SJCRH30 (cell line): ENCODE measurements at places on chromosomes 12 and 14.

DNA sequence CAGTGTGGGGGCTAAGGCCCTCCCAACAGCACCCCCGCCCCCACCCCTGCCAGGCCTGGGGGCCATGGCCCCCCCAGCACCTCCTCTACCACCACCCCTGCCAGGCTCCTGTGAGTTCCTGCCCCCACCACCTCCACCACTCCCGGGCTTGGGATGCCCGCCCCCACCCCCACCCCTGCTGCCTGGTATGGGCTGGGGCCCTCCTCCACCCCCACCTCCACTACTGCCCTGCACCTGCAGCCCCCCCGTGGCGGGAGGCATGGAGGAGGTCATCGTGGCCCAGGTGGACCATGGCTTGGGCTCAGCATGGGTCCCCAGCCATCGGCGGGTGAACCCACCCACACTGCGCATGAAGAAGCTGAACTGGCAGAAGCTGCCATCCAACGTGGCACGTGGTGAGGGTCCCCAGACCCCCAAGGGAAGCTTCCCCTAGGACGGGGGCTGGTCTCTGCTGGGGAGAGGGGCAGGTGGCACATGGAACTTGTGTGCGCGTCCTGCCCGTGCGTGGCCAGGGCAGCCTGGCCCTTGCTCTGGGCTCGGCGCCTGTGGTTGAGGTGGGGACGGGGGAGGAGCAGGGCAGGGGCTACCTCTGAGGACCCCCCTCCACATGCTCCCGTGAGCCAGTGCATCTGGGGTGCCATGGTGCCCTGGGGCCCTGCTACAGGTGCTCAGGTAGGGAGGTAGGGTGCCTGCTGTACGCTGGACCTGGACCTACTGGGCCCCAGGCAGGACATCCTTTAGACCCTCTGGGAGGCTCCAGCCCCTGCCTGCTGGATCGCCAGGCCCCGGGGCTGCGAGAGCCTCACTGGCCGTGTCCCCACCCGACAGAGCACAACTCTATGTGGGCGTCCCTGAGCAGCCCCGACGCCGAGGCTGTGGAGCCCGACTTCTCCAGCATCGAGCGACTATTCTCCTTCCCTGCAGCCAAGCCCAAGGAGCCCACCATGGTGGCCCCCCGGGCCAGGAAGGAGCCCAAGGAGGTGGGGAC, 16.1 kb upstream of the ADSS1 start:
- DNase-seq: no peak

- DNase-seq: no peak
Observed at GRCh38 chr14:69693801-69694729, 72.9 kb upstream of the SRSF5 start.

DNA sequence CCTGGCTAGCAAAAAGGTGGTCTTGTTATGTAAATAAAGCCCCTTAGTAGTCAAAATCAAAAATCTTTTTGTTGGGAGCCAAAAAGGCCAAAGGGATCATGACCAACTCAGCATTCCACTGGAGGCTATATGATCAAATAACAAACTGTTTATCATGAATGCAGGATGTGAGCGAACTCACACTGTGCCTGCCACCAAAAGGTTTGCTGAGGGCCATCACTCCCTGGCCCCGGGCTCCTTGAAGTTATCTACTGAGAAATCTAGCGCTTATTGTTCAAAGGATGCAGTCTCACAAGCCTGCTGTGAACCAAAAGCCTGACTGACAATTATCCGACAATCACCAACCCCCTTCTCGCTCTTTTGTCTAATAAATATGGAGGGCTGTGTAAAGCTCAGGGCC, 107.2 kb upstream of the DDHD1 start:
- DNase-seq: no peak

DNA sequence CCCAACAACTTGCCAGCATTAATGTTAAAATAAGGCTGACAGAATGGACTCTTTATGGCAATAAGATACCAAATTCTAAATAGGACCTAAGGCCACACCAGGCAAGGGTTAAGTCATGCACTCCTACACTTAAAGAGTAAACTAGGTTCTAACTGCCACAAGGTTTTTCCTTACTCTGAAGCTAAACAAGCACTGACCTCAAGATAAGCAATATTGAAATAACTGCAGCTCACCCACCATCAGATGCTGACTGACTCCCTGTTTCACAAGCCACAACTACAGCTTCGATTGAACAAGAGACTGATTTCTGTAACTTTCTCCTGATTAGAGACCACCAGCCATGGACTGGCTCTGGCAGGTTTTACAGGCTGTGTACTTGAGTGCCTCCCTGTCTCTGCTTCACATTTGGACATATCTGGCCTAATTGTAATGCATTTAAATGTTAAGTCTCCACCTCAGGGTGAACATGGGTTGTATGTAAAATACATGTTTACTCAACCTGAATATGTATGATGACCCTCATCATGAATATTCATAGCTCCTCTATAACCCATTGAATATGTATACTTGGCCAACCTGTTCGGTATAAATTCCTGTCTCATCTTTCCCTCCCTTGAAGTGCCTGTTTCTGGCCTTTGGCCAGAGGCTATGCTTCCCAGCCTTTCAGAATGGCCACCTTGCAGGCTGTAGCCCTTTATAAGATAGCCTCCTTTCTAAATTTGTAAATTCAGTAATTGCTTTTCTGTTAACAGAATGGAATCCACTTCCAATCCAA, 70.5 kb upstream of the DAAM1 start:
- DNase-seq: no peak

- DNase-seq: peak; percentile 54
Observed at GRCh38 chr12:66823857-66824570, 145.1 kb upstream of the GRIP1 start.

DNA sequence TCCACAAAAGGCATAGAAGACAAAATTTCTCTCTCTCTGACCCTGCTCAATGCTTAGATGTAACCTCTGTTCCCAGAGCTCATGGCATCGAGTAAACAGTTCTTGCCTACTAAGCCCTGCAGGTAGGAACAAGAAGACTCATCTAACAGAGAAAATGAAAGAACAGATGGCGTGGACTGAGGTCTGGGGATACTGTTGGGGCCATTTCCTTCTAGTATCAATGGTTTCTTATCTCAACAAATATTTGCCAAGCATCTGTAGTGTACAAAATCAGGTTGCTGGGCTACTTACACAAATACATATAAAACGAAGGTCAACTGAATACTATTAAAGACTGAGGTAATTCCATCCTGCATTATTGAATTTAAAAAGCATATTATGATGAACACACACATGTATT, 93.3 kb downstream of the RIMBP2 start:
- no peak for DNase-seq

DNA sequence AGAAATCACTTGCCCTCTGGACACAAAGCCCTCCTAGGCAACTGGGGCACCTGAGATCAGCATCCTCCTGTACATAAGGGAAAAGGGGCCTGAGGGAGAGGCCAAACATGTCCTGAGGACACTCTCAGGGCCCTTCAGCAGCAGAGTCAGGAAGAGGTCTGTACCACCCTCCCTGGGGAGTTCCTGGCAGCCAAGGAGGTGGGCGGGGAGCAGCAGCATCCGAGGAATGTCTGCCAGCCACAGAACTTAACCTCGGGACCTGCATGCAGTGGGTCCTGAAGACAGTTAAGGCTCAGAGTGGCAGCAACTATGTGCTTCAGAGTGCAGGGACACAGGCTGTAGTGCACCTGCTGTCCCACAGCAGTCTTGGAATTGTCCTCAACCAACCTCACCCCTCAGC, 62.1 kb downstream of the SPTB start:
- DNase-seq: no peak

DNA sequence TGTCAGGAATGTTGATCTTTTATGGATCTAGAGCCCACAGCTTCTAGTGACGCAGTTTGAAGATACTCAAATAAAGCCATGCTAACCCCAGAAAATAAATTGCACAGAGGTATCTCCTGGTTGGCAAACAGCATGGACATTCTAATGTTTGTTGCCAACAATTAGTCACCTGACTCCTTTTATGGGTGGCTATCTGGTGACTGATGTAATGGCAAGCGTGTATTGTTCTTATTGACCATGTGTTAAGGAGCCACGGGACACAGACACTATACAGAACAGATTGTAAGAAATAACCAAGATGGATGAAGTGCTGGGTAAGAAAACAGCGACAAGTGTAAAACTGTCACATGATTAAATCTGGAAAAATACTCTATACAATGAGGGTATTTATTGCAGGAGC, 401.3 kb upstream of the PDE3A start:
- no peak for DNase-seq

DNA sequence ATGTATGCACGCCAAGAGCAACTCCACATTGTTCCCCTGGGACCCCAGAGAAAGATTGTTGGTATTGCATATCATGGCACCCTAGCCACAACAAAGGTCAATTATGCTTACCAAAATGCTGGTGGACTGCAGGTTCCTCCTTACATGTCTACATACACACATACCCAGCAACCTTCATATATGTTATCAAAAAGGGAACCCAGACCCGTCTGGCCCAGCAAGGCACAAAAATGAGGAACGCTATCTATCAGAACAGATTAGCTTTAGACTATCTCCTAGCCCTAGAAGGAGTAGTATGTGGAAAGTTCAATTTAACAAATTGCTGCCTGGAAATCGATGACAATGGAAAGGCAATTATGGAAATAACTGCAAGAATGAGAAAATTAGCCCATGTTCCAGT, 61.5 kb downstream of the DHRS2 start:
- DNase-seq: no peak

GRCh38 chr12:94977766-94978468, 25.6 kb downstream of the NDUFA12 start:
- DNase-seq: no peak

GRCh38 chr14:69318901-69319475, 59.0 kb downstream of the GALNT16 start:
- DNase-seq: no peak

DNA sequence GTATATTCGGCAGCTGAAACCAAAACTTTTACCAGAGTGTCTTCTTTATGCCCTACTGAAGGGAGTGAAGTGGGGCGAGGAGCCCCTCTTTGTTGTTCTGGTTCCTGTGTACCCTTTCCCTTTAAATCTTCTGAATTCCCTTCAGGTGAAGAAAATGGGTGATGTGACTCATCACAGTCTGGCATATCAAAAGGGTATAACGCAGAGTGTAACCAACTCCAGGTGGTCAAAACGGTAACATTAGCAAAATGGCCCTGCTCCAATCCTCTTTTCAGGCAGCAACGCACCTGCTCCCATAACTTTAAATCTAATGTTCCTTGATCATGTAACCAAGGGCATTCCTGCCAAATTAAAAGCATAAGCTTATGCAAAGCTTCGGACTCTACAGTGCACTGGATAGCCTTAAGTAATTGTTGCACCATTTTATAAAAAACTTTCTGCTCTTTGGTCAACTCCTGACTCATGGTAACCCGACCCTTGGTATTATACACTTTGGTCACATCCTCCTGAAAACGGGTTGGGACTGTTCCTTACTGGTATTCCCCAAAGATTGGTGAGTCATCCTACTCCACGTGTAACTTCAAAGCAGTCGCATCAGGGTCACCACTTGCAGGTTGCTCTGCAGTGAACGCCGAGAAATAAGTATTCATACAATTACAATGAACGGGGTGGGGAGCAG, 83.1 kb downstream of the KCNMB4 start:
- DNase-seq: no peak

DNA sequence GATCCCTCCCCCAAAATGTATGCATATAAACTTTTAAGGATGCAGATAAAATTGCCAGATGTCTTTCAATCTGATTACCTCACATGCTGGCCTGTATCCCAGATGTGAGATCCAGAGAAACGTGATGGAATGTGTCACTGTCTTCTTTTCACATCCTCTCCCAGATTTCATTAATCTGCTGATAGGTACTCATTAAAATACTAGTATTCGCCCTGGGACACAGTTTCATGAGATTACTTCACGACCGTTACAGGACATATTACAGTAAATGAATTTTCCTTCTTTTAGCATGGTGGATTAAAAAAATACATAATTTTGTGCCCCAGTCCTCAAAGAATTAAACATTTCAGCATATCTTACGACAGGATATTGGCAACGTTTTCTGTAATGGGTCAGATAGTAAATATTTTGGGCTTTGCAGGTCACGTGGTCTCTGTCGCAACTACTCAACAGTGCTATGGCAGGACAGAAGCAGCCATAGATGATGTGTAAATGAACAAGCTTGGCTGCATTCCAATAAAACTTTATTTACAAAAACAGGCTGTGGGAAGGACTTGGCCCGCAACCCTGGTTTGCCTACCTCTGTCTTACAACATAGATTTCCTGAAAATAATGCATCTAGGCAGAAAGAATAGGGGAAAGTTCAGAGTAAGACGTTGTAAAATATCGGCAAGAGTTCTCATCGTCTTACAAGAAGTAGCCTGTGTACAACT, 156.0 kb upstream of the DIO3 start:
- no peak for DNase-seq

DNA sequence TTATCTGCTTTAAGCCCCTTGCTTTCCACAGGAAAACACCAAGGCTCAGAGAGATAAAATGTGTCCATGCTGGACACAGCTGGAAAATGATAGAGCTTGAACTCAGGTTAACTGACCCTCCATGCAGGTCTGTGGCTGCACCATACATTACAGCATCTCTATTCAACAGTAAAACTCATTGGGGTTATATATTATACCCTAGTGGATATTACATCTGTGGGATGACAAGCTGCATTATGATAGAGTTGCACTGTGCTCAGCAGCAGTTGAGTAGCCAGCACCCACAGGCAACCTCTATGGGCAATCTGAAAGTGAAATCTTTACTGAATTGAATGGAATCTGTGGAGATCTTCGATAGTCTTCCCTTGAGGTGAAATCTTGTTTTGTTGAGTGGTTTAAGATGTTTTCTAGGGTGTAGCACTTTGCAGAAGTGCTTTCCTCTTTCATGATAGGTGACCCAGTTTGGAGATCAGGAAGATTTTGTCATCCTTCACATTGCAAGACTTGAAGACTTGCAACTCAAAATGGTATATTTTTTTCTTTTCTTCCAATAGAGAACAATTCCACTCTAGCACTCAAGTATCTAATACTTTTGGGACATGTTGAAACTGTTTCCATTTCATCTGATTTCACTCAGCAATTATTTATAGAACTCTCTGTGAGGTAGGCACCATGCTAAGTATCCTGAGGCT, 389.2 kb downstream of the RAD51B start:
- no peak for DNase-seq

DNA sequence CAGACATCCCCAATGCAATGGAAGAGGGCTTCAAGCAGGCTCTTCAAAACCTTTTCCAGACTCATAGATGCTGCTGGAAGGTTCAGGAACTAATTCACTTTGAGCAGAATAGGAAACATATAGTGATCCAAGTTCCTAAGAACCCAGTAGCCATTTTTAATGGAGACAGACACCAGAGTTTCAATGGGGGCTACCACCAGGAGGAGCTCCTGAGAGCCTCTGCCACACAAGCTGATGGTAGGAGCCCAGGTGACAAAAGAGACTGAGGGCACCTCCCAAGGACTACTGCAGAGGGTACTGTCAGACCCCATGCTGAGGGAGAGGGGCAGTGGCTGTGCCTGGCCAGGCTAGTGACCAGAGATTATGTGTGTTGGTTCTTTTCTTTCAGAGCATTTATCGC, 45.9 kb downstream of the IFNG start:
- DNase-seq: peak; percentile 18
